Memory B cell (primary cell): ENCODE measurements at places on chromosomes 6 and 20.

DNA sequence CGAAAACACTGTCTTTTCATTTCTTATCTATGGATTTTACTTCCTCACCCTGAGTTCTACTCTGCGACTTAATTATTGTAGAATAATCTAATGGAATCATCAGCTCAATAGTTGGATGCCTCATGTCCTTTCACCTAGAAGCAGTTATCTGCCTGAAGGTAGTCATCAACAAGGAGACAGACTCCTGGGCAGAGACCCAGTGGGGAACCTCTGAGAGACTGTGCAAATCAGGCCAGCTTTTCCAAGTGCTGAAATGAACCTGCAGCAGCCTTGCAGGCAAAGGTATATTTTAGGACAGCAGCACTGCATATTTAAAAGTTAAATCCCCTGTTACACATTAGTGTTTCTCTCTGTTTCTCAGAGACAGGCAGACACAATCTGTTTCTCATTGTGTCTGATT, 99.7 kb upstream of the STMND1 start:
- no peak for DNase-seq

DNA sequence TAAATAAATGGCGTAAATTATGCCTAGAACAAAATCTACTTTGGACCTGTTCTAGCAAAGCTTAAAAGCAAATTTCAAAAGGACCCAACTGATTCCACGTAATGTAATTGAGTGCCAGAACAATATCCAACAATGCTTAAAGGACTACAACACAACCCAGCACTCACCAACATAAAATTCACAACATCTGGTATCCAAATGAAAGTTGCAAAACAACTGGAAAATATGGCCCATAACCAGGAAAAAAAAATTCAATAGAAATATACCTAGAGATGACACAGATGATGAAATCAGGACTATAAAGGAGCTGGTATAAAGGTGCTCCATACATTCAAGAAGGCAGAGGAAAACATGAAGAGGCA, 14.1 kb downstream of the TUBB2B start:
- no peak for DNase-seq

- DNase-seq = no peak
These were observed 31.1 kb downstream of the CNKSR3 start for GRCh38 chr6:154479351-154479769.

DNA sequence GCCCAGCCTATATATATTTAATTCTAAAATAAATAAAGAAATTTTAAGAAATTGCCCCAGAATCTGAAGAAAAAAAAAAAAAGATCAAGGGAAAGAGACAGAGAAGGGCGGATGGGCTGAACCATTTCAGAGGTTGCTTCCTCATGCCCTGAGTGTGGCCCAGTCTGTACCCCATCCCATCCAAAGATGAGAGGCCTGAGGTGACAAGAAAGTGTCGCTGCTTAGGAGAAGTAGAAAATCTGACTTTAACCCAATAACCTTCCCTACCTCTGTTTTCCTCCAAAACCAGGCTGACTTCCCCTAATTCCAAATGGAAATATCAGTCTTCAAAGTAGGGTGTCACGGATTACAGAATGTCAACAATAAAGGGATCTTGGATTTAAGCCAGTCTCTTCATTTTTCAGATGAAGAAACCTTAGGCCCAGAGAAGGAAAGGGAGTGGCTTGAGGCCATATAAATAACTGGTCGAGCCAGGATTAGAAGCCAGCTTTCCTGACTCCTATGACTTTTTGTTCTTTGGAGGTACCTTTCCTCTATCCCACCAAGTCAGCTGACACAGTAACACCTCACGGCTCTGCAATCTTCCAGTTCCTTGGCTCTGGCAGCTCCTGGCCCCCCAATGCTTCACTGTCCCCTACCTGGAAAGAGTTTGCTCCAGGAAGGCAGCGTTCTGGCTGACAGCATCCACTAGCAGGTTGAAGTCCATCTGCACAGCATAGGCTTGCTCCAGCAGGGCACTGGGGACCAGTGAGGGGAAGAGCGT, 10.1 kb downstream of the GSS start:
- DNase-seq = no peak

GRCh38 chr20:50969435-50969834, 10.8 kb downstream of the MOCS3 start:
- no peak for DNase-seq

GRCh38 chr6:118410001-118410400, 138.1 kb upstream of the PLN start:
- no peak for DNase-seq

DNA sequence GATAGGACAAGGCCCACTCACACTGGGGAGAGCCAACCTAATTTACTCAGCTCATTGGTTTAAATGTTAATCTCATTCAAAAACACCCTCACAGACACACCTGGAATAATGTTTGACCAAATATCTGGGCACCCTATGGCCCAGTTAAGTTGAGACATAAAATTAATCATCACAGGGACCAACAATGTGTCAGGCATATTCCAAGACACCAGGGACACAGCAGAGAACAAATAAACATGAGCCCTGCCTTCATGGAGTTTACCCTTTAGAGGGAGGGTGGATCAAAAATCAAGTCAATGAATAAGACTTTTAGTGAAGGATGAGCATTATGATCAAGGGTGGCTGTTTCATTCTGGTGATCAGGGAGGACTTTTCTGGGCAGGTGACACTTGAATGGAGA, 98.7 kb upstream of the CHD6 start:
- no peak for DNase-seq

DNA sequence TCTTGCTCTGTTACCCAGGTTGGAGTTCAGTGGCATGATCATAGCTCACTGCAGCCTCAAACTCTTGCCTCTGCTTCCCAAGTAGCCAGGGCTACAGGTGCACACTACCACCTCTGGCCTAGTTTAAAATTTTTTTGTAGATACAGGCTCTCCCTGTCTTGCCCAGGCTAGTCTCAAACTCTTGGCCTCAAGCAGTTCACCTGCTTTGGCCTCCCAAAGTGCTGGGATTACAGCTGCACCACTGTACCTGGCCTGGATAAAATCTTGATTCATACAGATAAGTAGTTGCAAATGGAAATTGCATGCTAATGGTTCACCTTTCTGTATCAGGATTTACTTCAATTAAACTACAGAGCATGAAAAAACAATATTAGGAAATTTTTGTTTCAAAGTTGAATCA, 4.2 kb downstream of the CD2AP start:
- no peak for DNase-seq

GRCh38 chr20:60071965-60072364, 113.7 kb downstream of the CDH26 start:
- DNase-seq = no peak

- DNase-seq = no peak
These were observed 56.5 kb upstream of the ADTRP start for GRCh38 chr6:11835065-11835464.

- no peak for DNase-seq
These were observed 17.5 kb upstream of the HINT3 start for GRCh38 chr6:125939026-125939425.

- no peak for DNase-seq
These were observed 47.8 kb upstream of the IMPG1 start for GRCh38 chr6:76120302-76120701.
